ENCODE measurements at places on chromosomes 6 and 20. TPM values are rescaled to one million over a fixed set of nuclear protein-coding genes. Genes with fewer than 3 reads are reported as not detected.

OXT gene
- not detected for total RNA-seq

SH3BGRL2 gene
- total RNA-seq = 2.3 TPM

CNR1 gene
- not detected for total RNA-seq

GABRR1 gene
- total RNA-seq = 0.02 TPM

DCBLD1 gene
- total RNA-seq = 29.6 TPM

FITM2 gene
- 12.9 TPM for total RNA-seq

SLC52A3 gene
- total RNA-seq = 0.03 TPM

C6orf163 gene
- total RNA-seq = 0.72 TPM

PREX1 gene
- total RNA-seq = 12.2 TPM

FAM83D gene
- 103 TPM for total RNA-seq

Measured in A172 (cell line).